ENCODE measurements at places on chromosomes 11 and 22.

DNA sequence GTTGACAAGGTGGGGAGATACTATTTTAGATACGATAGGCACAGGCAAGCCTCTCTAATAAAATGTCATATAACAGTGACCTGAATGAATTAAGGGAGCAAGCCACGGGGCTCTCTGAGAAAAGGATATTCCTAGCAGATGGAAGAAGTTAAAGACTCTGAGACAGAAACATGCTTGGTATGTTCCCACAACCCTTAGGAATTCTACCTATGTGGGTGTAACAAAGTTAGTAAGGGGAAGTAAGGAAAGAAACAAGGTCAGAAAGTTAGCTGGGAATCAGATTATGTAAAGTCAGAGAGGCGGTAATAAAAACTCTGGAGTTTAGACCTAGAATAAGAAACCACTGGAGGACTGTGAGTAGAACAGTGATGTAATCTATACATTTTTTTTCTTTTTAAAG is 59.7 kb upstream of the GDPD4 start:
- peak; percentile 27 for DNase-seq

- no peak for DNase-seq
These were observed 163.4 kb upstream of the NCAM1 start for GRCh38 chr11:112797648-112798293.

DNA sequence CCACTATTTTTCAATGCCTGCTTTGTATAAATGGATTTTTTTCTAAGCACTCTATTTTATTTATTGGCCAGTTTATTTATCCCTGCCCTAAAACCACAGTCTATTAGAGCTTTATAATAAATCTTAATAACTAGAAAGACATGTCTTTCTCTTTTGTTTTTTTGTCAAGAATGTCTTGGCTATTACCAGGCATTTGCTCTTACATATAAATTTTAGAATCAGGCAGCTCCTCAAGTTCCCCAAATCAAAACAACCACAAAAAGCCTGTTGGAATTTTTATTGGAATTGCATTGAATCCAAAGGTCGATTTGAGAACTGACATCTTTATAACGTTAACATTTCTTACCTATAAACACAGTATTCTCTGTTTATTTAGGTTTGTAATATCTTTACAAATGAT is 85.8 kb upstream of the SC5D start:
- DNase-seq = no peak

DNA sequence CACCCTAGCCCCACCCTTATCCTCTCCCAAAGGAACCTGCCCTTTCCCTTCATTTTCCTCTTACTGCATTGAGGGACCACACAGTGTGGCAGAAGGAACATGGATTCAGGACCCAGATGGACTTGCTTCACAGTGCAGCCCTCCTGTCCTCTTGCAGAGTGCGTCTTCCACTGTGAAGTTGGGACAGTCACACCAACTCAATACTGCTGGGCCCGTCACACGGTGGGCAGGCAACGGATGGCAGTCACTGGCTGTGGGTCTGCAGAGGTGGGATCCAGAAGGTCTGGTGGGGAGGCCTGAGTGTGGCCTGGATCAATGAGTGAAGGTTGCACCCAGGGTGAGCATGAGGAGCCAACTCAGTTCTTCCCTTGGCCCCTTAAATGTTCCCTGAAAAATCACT is 129.9 kb upstream of the B3GAT1 start:
- no peak for DNase-seq

DNA sequence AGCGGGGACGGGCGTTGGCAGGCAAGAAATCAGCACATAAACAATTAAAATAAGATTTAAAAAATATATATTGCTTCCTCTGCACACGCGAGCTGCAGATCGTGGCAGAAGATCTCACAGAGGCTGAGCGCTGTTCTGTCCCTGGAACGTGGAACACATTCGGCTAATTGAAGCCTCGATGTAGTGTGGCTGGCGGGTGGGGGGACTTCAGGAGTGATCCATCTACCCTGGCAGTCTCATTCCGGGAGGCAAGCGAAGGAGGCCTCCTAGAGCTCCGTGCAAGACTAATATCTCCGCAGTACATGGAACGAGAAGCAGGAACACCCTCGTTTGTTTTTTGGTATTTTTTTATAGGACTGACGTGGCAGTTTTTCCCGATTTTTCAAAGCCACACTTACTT is 402.4 kb downstream of the MN1 start:
- DNase-seq = no peak

- peak; percentile 83 for DNase-seq
These were observed 12.2 kb downstream of the CBL start for GRCh38 chr11:119218141-119218878.

DNA sequence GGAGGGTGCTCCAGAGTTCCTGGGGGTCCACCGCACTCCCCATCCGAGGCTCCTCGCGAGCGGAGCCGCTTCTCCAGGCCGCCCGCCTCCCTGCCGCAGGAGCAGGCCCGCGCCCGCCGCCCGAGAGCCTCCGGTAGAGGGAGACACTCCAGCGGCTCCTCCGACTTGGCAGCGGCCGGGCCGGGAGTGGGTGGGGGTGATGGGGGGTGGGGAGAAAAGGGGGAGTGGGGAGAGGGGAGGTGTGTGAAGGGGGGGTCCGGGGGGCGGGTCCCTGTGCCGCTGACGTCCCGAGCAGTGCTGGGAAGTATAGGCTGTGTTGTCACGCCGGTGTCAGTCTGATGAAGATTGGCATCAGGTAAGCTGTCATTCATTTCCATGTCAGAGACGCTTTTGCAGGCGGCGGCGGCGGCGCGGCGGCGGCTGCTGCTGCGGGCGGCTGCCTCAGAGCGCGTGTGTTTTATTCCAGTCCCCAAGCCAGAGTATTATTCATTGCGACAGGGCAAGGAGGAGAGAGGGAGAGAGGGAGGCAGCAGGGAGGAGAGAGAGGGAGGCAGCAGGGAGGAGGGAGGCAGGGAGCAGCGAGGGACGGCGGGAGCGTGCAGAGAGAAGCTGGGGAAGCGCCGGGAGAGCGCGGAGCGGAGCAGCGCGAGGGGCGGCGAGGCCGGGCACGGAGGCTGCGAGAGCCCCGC is at the start of gene PKNOX2:
PKNOX2 (plus strand) TSS at position 330 of the 689 bp plus-strand sequence. CDS start 186,555 bp downstream, outside the sequence.
- peak; percentile 51 for DNase-seq

DNA sequence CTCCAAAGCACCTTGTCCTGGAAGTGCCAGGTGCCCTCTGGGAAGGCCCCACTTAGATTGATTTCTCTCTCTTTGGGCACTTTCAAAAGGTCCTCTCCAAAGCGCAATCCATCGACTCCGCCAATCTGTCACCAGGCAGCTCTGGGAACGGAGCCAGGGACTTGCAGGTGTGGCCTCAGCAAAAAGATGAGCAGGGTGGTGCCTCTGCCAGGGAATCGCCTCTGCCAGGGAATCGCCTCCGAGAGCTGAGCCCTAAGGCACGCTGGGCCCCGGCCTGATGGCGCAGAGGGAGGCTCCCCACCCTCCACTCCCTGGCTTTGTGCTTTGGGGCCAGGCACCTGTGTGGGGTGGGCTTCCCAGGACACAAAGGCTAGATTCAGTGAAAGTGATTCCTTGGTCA is 1391.3 kb downstream of the TBC1D22A start:
- DNase-seq = no peak

DNA sequence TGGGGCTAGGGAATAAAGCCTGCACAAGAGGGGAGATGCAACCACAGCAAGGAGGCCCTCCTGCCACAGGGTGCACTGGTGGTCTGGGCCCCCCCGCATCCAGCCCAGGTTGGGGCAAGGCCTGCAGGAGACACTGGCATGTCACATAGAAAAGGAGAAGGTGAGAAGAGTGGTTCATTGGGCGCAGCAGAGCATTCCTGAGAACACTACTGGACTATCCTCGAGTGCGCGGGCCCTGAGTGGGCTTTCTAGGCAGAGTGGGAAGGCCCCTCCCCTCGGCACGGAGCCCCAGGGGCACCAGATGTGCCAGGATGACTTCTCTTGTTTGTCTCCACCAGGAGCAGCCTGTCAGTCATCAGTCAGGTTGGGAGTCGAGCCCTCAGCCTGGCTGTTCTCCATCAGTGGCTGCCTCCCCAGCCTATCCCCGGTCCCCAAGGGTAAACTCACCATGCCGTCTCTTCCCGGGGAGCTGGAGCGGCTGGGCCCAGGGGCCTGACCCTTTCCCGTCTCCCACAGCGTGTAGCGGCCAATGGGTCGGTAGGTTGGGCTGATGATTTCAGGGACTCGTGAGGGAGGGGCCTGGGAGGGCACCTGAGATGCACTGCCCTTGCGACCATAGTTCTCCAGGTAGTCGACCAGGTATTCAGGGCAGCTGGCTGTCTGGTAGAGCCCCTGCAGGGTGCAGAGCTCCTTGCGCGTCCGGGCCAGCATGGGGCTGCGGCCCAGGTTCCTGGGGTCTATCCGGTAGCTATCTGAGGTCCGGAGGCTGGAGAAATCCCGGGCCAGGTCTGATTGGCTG is 9.0 kb downstream of the USP2 start:
- DNase-seq = no peak

GRCh38 chr11:130070846-130071200 is 1.1 kb downstream of the APLP2 start:
- peak; percentile 9 for DNase-seq

- no peak for DNase-seq
These were observed 4.8 kb upstream of the PHF21B start for GRCh38 chr22:45014654-45015053.

DNA sequence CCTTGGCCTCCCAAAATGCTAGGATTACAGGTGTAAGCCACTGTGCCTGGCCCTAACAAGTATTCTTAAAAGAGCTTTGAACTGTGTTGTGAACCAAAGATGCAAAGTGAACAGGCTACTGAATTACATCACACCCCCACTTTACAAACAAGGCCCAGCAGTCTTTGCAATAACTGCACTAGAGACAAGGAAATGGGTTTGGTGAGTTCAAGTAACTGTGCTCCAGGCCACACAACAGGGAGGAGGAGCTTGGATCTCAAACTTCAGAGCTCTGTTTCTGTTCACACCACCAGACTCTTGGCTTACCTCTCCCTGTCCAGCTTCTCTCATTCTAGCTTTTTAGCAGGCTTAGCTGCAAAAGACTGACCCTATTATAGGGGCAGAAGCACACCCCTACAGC is 30.4 kb upstream of the RASL10A start:
- DNase-seq = no peak

DNA sequence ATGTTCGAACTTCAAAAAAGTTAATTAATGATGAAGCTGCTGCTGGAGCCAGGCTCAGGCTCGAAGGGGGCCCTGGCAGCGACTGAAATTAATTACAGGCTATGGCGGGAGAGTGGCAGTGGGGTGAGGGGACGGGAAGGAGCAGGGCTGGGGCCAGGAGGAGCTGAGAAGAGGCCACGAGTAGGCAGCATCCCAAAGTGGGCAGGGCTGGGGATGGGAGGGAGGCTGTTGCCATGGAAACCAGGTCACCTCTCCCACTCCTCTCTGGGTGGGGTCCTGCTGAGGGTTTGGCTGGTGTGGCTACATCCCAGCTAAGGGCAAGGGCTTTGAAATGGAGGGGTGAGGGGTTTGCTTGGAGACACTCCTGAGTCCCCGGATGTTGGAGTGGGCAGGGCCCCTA is 23.9 kb downstream of the CACNA1I start:
- DNase-seq = no peak

DNA sequence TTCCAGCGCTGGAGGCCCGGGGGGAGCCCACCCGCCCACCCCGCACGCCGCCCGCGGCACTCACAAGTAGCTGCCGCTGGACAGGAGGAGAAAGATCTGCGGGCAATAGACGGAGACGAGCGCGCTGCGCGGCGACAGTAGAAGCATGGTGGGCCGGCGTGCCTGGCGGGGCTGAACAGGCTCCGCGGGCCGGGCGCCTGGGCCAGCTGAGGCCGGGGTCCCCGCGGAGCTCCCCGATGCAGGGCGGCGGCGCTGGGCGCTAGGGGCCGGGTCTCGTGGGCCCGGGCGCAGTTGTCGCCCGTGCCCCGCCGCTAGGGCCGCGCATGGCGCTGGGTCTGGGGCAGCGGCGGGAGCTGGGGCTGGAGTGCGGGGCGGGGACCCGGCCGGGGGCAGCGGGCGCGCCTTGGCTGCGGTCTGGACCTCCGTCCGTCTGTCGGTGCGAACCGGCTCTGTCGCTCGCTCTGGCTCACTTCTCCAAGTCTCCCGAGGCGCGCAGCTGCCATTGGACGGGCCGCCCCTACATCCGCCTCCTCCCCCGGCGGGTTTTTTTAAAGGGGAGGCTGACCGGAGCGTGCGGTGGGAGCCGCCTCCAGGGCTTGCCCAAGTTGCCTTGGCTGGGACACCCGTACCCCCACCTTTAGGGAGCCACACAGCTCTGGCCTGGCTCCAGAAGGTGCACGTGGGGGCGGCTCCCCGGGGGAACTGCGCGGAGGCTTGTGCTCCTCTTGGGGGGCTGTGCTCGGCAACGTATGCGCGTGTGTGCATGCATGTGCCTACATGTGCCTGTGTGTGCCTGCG is 4.7 kb downstream of the WNT7B start:
- no peak for DNase-seq
